ENCODE measurements at places on chromosomes 11 and 22. TPM values are rescaled to one million over a fixed set of nuclear protein-coding genes. Genes with fewer than 3 reads are reported as not detected.

ANGPTL5 gene
- total RNA-seq: not detected

PDE2A gene
- total RNA-seq: 1.4 TPM

OR2D2 gene
- total RNA-seq: not detected

OR5M11 gene
- total RNA-seq: not detected

ABTB2 gene
- total RNA-seq: 2.9 TPM

DYNC2H1 gene
- 5.9 TPM for total RNA-seq

ACR gene
- total RNA-seq: not detected
